Left lung (tissue), 14 donors: ENCODE measurements at places on chromosomes 16 and 17.

- H3K4me3 ChIP-seq, result no peak overlapping the region
- H3K4me1 ChIP-seq, result no peaks in the 10 kb centered on the region
- H3K27me3 ChIP-seq, result no peaks in the 10 kb centered on the region
- no peak for DNase-seq
Measured at GRCh38 chr16:82834151-82834815, 207.5 kb downstream of the CDH13 start.

DNA sequence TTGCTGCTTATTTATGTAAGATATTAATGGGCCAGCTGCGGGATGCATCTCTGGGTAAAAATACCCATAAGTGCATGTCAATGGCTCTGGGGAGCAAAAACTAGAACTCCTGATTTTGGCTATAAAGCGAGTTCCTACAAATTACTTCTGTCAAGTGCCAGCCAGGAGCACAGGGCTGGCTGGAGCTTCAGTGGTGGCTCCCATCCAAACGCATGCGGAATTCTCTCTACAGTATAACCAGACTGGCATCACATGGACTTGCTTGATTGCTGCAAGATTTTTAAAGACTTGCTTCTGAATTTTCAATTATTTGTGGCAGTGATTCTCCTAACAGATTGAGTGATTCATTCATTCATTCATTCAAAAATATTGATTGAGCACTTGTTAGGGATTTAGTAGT lies 260.9 kb downstream of the PHKB start:
- no peaks in the 10 kb centered on the region for H3K36me3 ChIP-seq
- DNase-seq, result no peak
- H3K27me3 ChIP-seq, result no peaks in the 10 kb centered on the region
- H3K4me1 ChIP-seq, result no peaks in the 10 kb centered on the region

GRCh38 chr17:77253611-77254051 lies 112.9 kb downstream of the SEC14L1 start:
- H3K4me3 ChIP-seq, result no peak overlapping the region
- peak overlapping the region; percentile 56 for H3K27ac ChIP-seq

DNA sequence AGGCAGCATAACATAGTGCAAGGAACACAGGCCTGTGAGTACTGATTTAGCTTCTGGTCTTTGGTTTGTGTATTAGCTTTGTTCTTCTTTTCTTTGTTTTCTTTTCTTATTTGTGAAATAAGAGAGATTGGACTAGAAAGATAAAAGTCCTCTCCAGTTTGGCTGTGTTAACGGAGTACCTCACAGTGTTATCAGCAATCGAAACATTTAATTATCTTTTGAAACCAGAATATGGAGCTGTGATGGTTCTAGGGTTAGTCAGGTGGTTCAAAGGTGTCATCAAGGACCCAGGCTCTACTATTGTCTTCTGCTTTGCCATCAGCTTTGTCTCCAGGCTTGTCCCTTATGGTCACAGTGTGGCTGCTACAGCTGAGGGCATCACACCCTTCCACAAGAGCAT lies 25.6 kb downstream of the ADORA2B start:
- peaks cover 12% of the 10 kb centered on the region for H3K36me3 ChIP-seq
- DNase-seq, result no peak
- H3K4me3 ChIP-seq, result no peak overlapping the region
- H3K27me3 ChIP-seq, result no peaks in the 10 kb centered on the region

DNA sequence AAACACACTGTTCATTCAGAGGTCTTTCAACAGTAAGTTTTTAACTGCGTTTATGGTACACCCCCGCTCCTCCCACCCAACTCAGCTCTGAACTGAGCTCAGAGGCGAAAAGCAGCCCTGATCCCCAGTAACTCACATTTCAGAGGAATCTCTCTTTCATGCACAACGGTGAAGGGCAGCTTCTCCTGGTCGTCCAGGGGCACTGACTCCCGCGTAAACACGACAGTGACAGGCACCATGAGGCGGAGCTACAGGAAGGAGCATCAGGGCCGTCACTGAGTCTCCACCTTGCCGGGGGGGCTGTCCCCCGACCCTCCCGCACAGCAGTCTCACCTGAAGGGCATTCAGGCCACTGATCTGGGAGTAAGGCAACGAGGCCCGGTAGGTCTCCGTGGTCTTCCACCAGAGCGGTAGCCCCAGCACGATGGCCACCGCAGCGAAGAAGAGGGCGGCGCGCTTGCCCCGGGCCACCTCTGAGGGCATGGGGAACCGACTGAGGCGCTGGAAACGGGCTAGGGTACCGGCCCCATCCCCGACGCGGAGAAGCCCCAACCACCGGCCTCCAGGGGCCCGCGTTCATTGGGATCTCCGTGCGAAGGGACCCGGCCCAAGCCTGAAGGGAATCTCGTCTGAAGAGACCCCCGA lies 486 bp downstream of the PIGS start:
- peak overlapping the region; percentile 55 for H3K27ac ChIP-seq
- peak overlapping the region; percentile 99 for H3K4me3 ChIP-seq
- no peaks in the 10 kb centered on the region for H3K27me3 ChIP-seq
- H3K36me3 ChIP-seq, result no peaks in the 10 kb centered on the region
- no peak for DNase-seq

DNA sequence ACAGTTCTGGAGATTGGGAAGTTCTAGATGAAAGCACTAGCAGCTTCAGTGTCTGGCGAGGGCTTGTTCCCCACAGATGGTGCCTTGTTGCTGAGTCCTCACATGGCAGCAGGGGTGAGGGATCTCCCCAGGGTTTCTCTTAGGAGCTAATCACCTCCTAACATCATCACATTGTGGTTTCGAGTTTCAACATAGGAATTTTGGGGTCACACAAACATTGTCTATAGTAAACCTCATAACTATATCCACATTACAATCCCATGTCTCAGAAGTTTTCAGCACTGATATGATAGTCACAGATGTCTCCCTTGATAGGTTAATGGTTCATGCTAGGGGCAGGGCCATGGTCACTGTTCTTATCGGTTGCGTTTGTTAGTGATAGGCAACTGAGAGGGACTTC lies 13.8 kb downstream of the CLUAP1 start:
- H3K27ac ChIP-seq, result no peak overlapping the region
- H3K4me1 ChIP-seq, result no peaks in the 10 kb centered on the region
- H3K4me3 ChIP-seq, result no peak overlapping the region
- peaks cover 72% of the 10 kb centered on the region for H3K36me3 ChIP-seq
- no peaks in the 10 kb centered on the region for H3K27me3 ChIP-seq

DNA sequence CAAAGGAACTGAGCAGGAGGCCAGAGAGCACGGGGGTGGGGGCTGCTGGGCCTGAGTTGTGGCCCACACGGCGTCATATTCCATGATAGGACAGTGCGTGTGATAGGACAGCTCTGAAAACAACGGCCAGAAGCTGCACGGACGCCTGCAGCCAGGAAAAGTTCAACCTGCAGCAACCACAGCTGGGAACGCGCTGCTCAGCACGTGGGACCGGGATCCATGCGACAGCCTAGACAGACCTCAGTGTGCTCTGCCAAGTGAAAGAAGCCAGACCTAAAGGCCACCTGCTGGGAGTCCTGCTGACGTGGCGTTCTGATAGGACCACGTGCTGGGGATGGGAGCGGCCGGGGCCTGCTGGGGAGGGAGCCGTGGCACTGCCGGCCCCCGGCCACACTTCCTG lies 21.6 kb downstream of the CTU2 start:
- no peak for DNase-seq
- no peak overlapping the region for H3K4me3 ChIP-seq
- no peaks in the 10 kb centered on the region for H3K27me3 ChIP-seq
- H3K4me1 ChIP-seq, result no peaks in the 10 kb centered on the region
- H3K36me3 ChIP-seq, result peaks cover 84% of the 10 kb centered on the region

GRCh38 chr17:82965371-82965770 lies 114.0 kb upstream of the METRNL start:
- H3K4me3 ChIP-seq, result no peak overlapping the region
- H3K4me1 ChIP-seq, result peaks cover 4% of the 10 kb centered on the region
- H3K27me3 ChIP-seq, result no peaks in the 10 kb centered on the region
